A549 treated with dexamethasone at 1 μM for 4 hours (cell line): ENCODE measurements at places on chromosomes 3 and 15. TPM values are rescaled to one million over a fixed set of nuclear protein-coding genes. Genes with fewer than 3 reads are reported as not detected.

The IMPG2 gene
- 0.01 TPM in 3 of 5 replicates, not detected in the others for total RNA-seq

The NLGN1 gene
- not detected in 5 replicates for total RNA-seq

The CDV3 gene
- 124 to 144 TPM (median 127 TPM) in 5 replicates for total RNA-seq

The CCNB2 gene
- total RNA-seq, result 89.9 to 101 TPM (median 95.6 TPM) in 5 replicates

The EXOSC7 gene
- total RNA-seq, result 40.7 to 50.3 TPM (median 41.1 TPM) in 5 replicates
